ENCODE measurements at places on chromosomes 11 and 22.

DNA sequence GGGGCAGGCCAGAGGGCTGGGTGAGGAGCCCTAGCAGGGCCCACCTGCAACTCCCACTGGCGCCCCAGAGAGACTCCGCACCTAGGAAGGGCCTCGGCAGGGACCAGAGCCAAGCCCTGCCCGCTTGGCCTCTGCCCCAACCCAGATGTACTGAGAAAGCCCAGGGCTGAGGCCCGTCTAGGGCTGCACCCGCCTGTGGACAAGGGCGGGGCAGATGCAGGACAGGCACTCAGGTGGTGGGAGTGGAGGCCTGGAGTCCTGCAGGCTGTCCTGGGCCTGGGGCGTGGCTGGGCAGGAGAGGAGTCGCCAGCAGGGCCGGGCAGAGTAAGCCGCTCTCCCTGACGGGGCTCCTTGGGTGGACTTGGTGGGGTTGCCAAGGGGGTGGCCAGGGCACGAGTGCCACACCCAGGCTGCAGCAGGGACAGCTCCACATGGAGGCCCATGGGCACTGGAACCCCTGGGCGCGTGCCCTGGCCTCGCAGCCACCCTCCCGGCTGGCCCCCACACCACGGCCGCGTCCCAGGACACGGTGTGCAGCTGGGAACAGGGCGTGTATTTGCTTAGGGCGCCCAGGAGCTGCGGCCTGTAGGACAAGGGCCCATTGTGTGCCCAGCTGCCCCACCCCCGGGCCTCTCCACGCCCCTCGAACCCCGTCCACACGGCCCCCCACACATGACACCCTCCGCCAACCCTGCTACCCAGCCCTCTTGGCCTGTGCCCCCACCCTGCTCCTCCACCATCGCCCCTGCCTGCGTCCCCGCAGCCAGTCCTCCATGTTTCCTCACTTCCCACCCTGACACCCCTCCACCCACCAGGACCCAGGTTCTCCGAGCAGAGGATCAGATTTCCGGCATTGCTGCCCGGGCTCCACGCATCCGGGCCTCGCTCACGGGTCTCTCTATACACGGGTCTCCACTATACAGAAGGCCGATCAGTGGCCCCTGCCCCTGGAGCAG lies 11.3 kb upstream of the PIM3 start:
- DNase-seq, result no peak

GRCh38 chr11:121211626-121212025 lies 80.9 kb upstream of the SC5D start:
- no peak for DNase-seq

DNA sequence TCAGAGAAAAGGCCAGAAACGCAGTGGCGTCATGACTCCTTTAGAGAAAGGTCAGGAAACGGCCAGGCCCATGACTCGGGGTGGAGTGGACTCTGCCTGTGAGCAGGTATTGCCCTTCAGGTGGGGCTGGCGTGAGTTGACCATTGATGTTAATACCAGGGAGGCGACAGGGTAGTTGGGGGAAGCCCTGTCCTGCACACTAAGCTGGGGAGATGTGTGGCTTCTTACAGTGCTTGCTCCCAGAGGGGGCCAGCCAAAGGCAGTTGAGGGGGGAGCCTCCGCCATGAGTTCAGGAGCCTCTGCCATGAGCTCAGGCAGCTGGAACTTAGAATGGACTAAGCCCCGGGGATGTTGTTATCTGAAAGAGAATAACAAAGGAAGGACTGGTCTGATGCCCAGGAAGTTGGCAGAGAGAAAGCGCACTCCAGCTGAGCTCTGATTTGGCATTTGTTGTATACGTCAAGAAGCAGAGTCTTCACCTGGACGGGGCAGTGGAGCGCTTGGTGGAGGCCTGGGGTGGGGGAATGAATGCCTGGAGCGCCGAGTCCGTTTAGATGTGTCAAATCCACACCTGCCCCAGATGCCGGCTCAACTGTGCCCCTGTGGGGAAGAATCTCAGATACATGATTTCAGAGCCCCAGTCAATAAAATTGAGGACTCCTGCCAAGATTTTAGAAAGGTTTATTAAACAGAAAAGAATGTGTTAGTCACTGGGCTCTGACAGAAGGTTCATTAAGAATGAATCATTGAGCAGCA lies 222.5 kb downstream of the TBC1D22A start:
- peak; percentile 62 for DNase-seq

GRCh38 chr22:37166675-37167066 lies 17.0 kb upstream of the IL2RB start:
- peak; percentile 69 for DNase-seq

DNA sequence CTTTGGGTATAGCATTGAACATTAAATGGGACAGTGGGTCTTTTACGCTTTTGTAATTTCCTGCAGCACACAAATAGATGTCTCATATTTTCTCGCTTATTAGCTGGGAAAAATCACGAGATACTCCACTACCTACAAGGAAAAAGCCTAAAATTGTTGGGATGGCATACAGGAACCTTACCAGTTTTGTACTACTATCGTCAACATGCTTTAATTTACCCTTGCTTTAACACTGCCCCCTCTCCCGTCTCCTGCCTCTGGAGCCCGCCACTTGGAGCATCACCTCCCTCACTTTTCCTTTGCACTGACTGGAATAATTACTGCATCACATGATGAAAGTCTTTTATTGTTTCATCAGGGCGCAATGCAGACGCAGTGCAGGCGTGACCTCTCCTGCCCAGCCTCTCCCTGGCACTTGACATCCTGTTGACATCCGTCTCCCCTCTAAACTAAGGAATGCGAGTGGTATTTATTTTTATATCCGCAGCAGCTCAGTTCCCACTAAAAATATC lies 1.0 kb upstream of the FNBP4 start:
- peak; percentile 82 for DNase-seq

GRCh38 chr11:125943661-125944349 lies 2.0 kb upstream of the VSIG10L2 start:
- DNase-seq, result no peak

GRCh38 chr11:102276362-102276761 lies 40.9 kb upstream of the BIRC3 start:
- peak; percentile 51 for DNase-seq

DNA sequence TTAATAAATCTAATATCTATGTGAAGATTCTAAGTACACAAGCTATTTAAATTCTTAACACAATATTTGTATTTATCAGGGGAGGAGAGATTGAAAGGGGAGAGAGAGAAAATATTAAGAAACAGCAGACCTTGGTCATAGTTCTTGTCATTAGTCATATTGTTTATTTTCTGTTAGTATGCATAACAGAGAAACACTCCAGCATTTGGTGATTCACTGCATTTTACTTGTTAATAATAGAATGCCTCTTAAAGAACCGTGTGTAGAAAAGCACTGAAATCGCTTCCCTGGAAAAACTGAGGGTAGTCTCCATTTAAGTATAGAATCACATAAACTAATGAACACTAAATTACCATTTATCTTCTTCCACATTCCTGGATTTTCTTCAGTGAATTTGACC lies 122.7 kb upstream of the TRPC6 start:
- peak; percentile 51 for DNase-seq

GRCh38 chr11:36037031-36037430 lies 93.2 kb downstream of the LDLRAD3 start:
- DNase-seq, result peak; percentile 69

GRCh38 chr11:3880724-3881123 lies 25.3 kb downstream of the STIM1 start:
- peak; percentile 55 for DNase-seq

DNA sequence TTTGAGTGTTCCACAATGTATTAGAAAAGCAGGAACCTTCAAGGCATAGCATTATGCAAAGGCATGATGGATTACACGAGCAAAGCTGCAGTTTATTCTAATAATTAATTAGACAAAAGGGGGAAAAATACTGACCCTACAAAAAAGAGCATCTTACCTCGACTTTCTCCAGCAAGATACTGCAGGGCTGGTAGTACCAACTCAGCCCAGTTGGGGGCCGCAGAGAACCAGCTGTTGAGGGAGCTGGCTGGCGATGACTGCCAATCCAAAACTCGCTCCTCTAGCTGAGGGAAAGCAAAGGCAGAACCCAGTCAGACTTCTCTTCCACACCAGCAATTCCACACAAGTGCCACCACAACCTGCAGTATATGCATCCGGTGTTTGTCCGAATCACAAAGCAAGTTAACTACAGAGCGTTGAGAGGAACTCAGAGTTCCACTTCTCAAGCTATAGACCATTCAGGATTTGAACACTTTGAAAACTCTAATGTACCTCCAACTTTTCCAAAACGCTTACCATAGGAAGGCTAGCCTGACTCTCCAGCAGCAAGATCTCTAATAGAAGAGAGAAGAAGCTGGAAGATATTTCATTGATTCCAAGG lies 13.7 kb downstream of the NFRKB start:
- DNase-seq, result peak; percentile 17

DNA sequence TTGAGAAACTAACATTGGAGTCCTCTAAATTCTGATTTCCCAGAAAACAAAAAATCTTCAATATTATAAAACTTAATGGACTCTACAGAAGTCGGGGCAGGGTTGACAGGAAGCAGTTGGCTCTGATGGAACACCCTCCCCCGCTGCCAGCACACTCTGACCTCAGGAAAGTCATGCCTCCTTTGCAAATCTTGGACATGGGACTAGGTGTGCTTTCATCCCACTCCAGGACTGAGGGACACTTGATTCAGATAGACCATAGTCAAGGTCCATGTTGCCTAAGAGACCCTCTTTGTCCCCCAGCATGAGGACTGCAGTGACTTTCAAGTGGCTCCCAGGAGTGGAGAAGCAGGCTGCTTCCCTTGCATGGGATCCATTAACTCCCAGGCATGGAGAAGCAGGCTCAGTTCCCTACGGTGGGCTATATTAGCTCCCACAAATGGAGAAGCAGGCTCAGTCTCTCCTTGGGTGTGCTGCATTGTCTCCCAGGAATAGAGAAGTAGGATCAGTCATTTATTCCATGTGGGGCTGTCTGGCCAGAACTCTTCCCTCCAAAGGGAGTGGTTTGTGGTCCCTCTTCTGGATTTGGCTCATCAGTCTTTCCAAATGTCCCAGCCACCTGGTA lies 38.3 kb downstream of the C22orf31 start:
- no peak for DNase-seq

DNA sequence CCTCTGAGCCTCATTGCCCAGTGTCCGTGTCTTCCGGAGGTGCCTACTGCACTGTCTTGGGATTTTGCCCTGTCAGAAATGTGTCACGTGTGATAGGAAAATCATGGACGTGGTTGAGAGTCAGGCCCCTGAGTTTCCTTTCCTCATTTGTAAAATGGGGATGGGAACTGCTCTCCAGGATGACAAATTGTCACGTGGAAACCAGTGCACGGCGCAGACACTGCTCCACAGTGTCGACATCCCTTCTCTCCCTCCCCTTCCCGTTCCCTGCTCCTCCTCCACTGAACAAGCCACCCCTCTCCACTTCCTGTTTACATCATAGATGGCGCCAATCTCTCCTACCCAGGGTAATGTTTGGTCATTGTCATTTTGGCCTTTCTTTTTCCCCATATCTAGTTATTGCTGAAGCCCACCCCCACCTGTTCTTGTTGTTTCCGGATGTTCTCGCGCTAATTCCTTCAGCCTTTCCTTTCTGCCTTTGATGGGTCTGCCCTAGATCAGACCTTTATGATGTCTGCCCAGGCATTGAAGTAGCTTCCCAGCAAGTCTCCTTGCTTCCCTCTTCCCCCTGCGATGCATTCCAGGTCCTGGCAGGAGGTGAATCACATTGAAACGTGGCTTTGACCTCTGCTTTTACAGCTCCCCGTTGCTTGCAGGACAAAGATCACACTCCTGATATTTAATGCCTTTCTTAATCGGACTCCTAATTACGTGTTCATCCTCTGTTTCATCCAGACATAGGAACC lies 91.8 kb downstream of the TBC1D22A start:
- DNase-seq, result no peak

DNA sequence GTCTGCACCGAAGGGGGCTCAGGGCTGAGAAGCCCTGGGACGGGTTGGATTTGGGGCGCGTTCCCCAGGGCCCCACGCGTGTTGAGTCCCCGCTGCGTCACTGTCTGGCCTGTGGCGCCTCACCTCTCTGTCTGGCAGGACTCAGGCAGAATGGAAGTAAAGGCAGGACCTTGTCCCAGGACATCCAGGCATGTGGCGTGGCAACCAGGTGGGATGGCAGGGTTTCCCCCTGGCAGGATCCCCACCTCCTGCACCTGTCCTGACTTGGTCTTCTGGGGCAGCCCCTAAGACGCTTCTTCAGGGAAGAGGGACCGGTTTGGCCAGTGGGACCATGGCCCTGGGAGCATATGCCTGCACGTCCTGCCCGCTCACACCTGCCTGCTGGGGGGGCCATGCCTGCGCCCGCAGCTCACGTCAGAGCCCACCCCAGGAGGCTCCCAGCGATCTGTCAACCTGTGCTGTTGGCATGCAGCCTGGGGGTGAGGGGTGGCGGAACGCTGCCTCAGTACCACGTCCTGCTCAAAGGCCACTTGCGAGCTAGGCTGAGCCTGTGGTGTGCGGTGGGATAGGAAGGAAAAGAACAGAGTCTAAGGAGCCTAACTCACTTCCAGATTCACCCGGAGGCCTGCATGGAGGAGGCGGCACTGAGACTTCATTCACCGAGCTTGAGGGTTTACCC lies 72.7 kb downstream of the KCNQ1 start:
- DNase-seq, result no peak

GRCh38 chr11:133951327-133952198 lies 5.2 kb downstream of the IGSF9B start:
- peak; percentile 63 for DNase-seq

GRCh38 chr11:13881226-13881905 lies 81.2 kb upstream of the SPON1 start:
- DNase-seq, result no peak

DNA sequence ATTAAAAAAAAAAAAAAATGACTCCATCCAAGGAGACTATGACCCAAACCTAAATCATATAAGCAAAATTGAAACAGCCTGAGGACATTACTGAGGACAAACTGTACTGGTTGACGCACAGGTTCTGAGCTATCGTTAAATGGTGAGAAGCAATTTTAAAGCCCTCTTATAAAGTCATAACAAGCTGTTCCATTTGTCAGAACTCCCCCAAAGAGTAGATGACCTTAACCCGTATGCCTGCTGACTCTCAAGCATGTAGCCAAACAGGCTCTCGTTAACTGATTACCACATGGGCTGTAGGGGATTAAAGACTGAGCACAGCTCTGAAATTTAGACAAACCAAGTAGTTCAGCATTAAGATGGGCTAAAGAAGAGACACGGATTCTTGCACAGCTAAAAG lies 2.2 kb downstream of the CRYAB start:
- no peak for DNase-seq

- DNase-seq, result peak; percentile 81
Measured at GRCh38 chr11:77244277-77245027, 57.0 kb downstream of the GDPD4 start.

GRCh38 chr11:1368216-1368615 lies 21.5 kb upstream of the BRSK2 start:
- DNase-seq, result no peak

GRCh38 chr11:96748639-96749370 lies 359.0 kb downstream of the JRKL start:
- DNase-seq, result peak; percentile 51

- no peak for DNase-seq
Measured at GRCh38 chr11:4211991-4212390, 117.4 kb downstream of the RRM1 start.

GRCh38 chr11:118353084-118353710 lies 6.2 kb upstream of the UBE4A start:
- DNase-seq, result peak; percentile 38

GRCh38 chr11:72102162-72102561 lies 935 bp downstream of the LAMTOR1 start:
- no peak for DNase-seq

- no peak for DNase-seq
Measured at GRCh38 chr11:44973632-44974401, 23.1 kb upstream of the TP53I11 start.

All from fibroblast of lung (primary cell).